ENCODE measurements at places on chromosomes 7 and 10.
A peak's percentile ranks its signal among the peaks of the same experiment; 100 is the strongest.

DNA sequence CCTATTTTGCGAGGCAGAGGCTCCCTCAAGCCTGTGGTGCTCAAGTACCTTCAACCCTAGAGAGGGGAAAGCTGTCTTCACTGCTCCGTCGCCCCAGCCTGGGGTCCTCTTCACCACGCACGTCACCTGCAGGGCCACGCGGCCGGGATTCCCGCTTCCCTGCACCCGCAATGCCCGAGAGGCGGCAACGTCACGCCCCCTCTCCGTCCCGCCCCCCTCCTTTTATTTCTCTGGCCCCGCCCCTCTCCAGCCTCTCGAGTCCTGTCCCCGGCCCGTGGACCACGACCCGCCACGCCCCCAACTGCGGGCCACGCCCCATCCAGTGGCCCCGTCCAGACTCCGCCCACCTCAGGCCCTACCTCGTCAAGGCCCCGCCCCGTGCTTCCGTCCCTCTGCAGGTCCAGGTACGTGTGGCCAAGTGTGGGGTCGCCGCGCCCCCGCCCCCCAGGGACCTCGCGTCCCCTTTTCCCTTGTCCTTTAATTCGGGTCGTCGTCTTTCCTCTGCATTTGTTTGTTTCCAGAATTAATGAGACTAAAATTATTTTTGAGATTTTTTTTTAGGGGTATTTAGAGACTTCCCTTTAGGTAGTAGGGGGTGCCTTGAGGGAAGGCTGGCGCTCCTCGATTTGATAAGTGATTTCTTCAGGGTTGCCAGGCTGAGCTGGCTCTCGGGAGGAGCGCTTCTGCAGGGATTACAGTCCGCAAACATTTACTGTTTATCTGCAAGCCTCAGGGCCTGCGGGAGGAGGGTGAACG is 69.8 kb upstream of the BAIAP2L1 start:
- H3K27ac ChIP-seq: no peak overlapping the region
- peaks cover 27% of the 10 kb centered on the region for H3K4me1 ChIP-seq
- peaks cover 69% of the 10 kb centered on the region for H3K27me3 ChIP-seq

DNA sequence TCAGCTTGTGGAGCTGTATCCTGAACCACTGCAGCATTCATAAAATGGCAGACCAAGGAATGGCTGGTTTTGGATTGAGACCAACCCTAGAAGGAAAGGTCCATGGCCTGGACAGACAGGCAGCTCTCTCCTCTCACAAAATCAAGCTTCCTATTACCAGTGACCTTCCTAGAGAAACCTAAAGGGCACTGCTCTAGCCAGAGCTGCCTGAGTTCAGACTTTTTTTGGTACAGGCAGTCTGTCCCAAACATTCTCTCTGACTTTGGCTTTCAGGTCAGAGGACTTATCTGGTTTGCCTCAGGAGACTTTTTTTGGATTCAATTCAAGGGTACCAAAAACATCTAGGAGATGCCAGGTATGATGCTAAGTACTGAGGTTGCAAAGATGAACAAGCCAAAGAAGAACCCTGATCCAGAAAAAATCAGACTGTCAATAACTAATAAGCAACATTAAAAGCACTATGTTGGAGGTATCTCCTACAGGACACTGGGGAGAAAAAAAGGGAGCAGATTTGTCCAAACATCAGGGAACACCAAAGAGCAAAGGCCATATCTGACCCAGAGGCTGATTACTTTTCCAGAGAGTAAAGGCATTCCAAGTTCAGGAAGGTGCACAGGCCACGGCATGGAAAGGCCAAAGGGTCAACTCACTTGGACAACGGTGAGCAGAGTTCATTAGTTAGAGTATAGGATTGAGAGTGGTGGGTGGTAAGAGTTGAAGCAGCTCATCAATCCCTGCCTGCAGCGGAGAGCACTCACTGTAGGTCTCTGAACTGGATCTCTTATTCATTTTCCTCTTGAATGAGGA is 169.0 kb downstream of the CPEB3 start:
- no peak for DNase-seq
- H3K27me3 ChIP-seq: no peaks in the 10 kb centered on the region
- H3K4me1 ChIP-seq: peaks cover 30% of the 10 kb centered on the region

DNA sequence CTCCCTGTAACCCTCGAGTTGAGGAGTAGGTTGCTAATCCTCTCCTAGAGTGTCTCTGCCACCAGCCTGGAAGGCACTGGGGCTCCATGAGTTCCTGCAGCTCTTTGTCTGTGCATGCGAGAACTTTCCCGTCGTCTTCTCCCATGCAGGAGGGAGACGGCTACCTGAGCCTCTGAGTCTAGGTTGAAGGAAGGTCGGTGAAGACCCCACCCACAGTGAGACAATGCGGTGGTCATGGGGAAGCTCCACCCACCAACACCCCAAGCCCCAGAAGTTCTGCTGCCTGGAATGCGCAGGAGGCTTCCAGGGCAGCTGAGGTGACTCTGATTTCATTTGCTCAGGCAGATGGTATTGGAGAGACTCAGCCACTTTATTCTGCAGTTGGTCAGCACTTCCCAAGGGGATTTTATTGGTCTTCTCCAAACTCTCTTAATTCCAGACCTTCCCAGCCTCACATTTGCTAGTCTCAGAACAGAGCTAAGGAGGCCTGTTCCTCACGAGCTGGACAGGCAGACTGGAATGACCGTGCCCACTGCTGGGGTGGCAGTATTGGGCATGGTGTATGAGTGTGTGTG is 36.5 kb downstream of the PTPRE start:
- no peaks in the 10 kb centered on the region for H3K36me3 ChIP-seq
- H3K4me1 ChIP-seq: peaks cover 6% of the 10 kb centered on the region
- H3K27me3 ChIP-seq: peaks cover 23% of the 10 kb centered on the region
- H3K27ac ChIP-seq: no peak overlapping the region
- DNase-seq: no peak

DNA sequence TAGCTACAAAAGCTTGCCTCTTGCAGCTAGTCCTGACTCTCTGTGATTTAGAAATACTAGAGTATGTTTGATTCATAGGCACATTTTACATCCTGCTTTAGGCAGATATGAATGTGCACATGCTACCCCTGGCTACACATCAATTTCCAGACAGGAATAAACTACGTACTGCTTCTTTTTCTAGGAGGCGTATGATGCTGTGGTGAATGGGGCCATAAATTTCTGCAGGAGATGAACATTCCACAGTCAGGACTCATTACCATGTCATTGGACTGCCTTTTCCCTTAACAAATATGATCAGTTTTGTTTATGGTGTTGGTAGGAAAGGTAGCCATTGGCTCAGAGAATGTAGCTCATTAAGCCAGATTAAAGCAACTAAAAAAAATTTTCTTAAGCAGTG is 50.1 kb upstream of the IFRD1 start:
- H3K27ac ChIP-seq: no peak overlapping the region
- no peak overlapping the region for H3K4me3 ChIP-seq
- H3K4me1 ChIP-seq: no peaks in the 10 kb centered on the region

GRCh38 chr7:141071260-141071854 is 2.5 kb upstream of the TMEM178B start:
- peak overlapping the region; percentile 87 for H3K4me3 ChIP-seq
- H3K4me1 ChIP-seq: peaks cover 26% of the 10 kb centered on the region
- H3K27ac ChIP-seq: no peak overlapping the region
- peak; percentile 64 for DNase-seq
- no peaks in the 10 kb centered on the region for H3K36me3 ChIP-seq

DNA sequence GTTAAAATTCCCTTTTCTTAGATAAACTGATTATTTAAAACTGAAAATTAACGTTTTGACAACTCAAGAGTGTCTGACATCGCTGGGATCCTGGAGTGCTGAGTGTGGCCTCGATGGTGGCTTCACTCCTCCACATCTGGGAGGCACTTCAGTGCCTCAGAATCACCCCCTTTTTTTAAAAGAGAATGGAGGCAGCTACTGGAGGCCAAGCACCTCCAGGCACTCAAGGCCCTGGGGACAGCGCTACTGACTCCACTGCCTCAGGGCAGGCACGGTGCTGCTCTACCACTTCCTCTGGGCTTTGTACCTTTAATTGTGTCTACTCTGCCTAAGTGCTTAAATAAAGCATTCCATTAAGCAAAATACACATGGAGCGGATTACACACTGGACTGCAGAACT is 27.2 kb upstream of the NCAPG2 start:
- DNase-seq: no peak
- H3K27me3 ChIP-seq: no peaks in the 10 kb centered on the region
- H3K27ac ChIP-seq: no peak overlapping the region
- no peak overlapping the region for H3K4me3 ChIP-seq
- H3K4me1 ChIP-seq: no peaks in the 10 kb centered on the region

DNA sequence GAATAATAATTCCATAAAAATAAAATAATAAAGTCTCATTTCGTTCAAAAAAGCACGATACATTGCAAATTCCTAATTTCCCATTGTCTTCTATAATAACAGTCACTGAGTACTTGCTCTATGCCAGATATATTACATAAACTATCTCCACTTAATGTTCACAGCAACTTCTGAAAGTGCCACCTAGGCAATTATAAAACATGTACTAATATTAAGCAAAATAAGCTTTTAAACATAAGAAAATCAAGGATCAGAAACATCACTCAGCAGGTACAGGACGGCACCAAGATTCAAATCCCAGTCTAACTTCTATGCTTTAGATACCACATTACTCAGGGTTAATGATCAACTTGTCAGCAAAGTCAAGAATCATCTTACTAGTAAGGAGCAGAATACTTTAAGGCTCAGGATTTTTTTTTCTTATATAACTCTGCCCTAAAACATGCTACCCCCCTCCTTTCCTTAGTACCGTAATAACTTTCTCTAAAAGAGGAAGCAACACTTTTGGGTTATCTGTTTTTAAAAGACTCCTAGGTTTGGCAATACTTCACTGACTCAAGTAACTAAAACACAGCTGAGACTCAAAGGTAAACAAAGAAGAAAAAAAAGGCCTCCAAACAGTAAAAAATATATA is 51.3 kb downstream of the USP6NL start:
- H3K27me3 ChIP-seq: peaks cover 2% of the 10 kb centered on the region
- peaks cover 16% of the 10 kb centered on the region for H3K4me1 ChIP-seq
- H3K27ac ChIP-seq: no peak overlapping the region
- H3K36me3 ChIP-seq: peaks cover 74% of the 10 kb centered on the region

- H3K4me1 ChIP-seq: peaks cover 21% of the 10 kb centered on the region
- no peak overlapping the region for H3K27ac ChIP-seq
- H3K27me3 ChIP-seq: no peaks in the 10 kb centered on the region
- no peak overlapping the region for H3K4me3 ChIP-seq
- H3K36me3 ChIP-seq: peaks cover 3% of the 10 kb centered on the region
Observed at GRCh38 chr7:150564566-150564965, 2.6 kb upstream of the GIMAP4 start.

DNA sequence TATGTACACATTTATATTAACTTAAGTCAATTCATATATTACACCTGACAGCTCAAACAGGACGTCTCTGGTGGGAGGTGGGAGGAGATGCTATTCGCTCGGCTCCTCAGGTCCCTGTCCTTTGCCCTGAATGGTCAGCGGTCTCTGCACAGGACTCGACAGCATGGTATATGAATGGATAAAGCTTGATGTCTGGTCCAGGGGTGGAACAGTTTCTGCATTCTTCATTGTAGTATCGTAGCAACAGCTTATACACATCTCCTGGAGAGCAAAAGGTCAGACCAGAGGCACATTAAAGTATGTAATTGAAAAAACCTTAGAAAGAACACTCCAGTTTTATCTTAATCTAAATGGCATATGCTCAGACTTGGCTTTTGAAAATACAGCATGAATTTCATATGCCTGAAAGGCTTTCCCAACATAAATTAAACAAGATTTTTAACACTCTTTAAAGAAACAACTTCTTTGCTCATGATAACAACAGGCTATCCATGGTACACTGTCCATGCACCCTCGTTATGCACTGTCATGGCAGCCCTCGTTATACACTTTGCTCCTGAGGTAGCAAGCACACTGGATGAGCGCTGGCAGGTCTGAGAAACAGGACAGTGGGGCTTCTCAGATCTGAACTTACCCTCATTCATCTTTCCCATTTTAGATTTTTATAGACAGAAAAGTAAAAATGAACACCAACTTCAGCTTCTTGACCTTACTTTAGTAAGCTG is 57.3 kb upstream of the OGDHL start:
- no peaks in the 10 kb centered on the region for H3K27me3 ChIP-seq
- H3K36me3 ChIP-seq: peaks cover 80% of the 10 kb centered on the region
- H3K4me1 ChIP-seq: no peaks in the 10 kb centered on the region
- H3K4me3 ChIP-seq: no peak overlapping the region
- no peak for DNase-seq

DNA sequence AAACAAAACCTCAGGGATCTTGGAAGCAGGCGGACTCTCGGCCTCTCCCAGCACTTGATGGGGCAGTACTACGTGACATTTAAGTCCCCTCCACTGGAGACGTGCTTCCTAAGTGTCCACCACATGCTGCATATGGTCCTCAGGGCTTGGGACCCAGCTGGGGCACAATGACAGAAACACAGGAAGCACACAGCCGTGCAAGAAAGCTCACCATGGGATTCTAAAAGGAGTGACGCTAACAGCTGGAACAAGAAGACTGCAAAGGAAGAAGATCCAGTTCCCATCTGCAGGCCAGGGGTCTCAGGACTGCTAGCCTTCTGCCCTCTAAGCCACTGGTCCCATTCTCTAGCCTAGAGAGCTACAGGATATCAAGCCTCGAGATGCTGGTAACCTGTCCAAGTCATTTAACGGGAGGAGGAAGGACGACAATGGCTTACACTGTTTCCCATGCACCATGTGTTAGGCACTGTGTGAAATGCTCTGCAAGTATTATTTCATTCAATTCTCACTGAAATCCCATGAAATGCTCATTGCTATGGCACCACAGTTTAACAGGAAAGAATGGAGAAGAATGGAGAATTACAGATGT is 61.1 kb downstream of the KCNMA1 start:
- H3K27me3 ChIP-seq: peaks cover 12% of the 10 kb centered on the region
- H3K27ac ChIP-seq: no peak overlapping the region
- H3K4me1 ChIP-seq: no peaks in the 10 kb centered on the region
- no peak for DNase-seq

GRCh38 chr10:77455561-77455960 is 182.0 kb downstream of the KCNMA1 start:
- H3K4me1 ChIP-seq: peaks cover 5% of the 10 kb centered on the region
- no peaks in the 10 kb centered on the region for H3K36me3 ChIP-seq
- DNase-seq: no peak
- H3K27me3 ChIP-seq: peaks cover 18% of the 10 kb centered on the region
- H3K4me3 ChIP-seq: no peak overlapping the region
- no peak overlapping the region for H3K27ac ChIP-seq

- H3K4me3 ChIP-seq: no peak overlapping the region
- peaks cover 3% of the 10 kb centered on the region for H3K27me3 ChIP-seq
- no peak for DNase-seq
- peaks cover 41% of the 10 kb centered on the region for H3K4me1 ChIP-seq
Observed at GRCh38 chr10:124040451-124041188, 52.8 kb downstream of the CHST15 start.
